ENCODE measurements at places on chromosomes 6 and 20.

DNA sequence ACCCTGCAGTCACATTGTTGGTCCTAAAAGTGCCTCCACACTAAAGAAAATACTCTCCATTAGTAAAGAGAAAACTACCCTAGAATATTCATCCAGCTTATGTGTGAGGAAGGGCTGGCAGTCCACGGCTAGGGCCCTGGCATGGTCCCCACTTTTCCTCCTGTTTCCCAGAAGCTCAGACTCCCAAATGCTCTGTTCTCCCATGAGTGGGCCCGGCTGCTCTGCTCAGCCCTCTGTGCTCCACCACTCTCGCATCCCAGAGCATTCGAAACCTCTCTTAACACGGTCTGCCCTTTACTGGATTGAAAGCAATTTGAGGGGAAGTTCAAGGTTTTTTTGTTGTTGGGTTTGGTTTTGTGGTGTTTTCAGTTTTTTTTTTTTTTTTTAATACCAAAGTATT is 61.8 kb downstream of the APCDD1L start:
- no peak for DNase-seq

- DNase-seq: peak; percentile 28
These were observed 6.3 kb upstream of the PLTP start for GRCh38 chr20:45918182-45918737.

DNA sequence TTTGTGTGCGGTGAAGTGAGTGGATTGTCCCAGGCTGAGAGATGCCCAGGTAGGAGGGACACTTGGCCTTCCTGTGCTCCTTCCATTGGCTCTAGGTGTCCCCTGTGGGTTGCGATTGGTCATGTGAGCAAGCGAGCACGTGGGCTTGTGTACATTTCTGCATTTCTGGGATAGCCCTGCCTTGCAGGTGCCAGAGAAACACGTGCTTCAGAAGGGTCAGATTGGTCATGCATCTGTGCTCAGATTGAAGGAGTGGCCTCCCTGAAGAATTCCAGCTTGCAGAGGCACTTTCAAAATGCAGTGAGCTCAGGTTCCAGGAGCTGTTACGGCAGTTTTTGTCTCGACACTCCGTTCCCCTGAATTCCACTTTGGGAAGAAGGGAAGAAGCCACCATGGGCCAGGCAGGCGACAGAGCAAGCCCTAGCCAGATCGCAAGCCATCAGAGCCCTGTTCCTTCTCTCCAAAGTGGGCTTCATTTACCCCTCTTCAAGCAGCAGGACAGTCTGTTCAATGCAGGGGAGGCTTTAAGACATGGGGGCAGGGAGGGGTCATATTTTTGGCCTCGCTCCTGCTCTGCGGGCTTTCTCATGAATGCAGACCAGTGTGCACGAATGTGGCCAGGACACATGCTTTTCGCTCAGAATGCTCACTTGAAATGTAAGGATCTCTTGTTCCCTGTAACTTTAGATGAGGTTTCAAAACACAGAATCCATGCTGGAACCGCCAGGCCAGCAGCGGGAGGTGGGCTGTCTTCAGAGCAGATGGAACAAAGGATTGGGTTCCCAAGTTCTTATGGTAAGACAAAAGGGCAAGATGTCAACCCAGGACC is 78.6 kb upstream of the AKAP12 start:
- DNase-seq: peak; percentile 41

GRCh38 chr6:24506814-24507520 is 12.2 kb downstream of the ALDH5A1 start:
- no peak for DNase-seq

DNA sequence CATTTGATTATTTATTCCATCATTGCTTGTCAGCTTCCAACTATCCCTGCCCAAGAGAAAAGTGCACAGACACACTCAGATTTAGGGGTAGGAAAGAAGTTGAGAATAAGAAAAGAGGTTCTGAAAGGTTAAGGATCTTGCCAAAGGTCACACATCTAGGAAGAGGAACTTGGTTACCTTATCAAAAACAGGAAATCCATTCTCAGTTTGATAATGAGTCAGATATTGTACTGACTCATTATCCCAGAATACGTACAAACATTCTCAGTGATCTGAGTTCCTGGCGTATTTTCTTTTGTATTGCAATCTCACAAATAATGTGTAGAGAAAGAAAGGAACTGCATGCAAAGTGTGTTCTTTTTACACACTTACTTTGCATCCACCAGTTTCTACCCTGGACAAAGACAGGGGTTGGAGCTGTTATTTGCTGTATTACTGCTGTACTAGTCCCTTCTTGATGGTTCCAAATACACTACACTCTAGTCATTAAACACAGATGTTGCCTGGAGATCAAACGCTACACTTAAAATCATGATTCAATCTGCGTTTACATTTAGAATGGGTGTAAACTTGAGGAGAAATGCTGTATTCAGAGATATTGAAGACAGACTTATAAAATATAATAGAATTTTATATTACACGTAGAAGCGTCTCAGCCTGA is 545.7 kb downstream of the PRKN start:
- DNase-seq: no peak

- no peak for DNase-seq
These were observed 29.5 kb downstream of the GPX5 start for GRCh38 chr6:28555136-28555535.

DNA sequence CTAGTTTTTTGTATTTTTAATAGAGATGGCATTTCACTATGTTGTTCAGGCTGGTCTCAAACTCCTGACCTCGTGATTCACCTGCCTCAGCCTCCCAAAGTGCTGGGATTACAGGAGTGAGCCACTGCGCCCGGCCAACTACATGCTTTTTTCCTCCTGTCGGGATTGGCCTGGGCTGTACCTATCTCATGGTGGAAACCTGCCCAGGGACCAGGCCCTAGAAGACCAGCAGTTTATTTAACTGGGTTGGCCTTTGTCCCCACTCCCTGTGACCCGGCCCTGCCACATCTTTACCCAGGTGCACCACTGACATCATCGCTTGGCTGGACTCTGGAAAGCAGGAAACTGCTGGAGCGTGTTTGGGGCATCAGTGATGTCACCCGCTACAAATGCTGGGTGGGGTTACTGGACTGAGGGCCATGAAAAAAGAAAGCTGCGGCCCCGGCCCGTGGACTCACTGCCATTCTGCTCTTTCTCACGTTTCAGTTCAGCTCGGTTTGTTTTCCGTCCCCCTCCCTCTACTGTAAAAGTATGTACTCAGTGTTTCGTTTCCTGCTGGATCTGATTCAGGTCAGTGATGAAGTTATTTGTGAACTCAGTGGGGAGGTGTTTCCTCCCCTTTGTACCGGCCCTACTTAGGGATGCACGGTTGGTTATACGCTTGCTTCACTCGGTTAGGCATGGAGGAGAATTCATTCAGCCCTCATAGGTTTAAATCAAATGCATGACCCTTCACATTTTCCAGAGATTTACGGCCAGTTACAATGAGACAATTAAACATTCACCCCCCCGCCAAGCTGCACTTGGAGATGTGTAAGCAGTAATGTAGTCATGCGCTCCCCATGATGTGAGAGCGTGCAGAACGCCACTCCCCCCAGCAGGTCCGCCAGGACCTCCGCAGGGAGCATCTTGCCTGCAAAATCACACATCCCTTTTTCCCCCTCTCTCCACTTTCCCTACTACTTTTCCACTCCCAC is 179.3 kb downstream of the MTHFD1L start:
- DNase-seq: peak; percentile 84

- no peak for DNase-seq
These were observed 115.9 kb downstream of the FYN start for GRCh38 chr6:111757342-111757741.
